Fibroblast of skin of abdomen (primary cell): ENCODE measurements at places on chromosomes 1 and 21.

- DNase-seq, result no peak
Observed at GRCh38 chr1:201619513-201619912, 80.6 kb downstream of the NAV1 start.

DNA sequence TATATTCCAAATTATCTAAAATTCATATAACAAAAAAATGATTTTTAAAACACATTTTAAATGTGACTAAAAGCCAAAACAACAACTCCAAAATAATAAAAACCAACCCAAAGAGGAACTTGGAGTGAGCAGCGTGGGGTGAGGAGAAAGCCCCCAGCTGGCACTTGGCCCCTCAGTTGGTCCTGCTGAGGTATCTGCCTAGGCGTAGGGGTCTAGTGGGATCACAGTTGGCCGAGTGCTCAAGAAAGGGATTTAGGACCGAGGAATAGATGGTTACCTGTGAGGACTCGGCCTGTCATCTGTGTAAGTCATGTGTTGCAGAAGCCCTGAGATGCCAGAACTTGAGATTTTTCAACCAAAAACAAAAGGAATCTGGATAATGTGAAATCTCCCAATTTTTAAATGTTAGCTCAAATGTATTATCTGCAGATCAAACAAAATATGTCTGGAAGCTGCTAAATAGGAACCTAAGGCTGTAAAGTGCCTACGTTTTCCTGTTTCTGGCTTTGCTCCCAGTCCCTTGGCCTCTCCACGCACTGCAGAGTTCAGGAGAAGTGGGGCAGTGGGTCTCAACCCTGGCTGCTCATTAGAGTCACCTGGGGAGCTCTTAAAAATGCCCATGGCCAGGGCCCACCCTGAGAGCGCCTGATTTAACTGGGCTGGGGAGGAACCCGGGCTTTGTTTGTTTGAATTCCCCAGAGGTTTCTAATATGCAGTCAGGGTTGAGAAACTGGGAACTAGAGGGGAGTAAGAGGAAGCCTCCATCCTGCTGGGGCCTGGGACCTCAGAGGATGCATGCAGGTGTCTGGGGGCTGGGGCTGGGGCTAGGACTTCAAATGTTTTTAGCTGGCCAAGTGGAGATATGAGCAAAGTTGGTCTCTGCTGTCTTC, 38.5 kb upstream of the LDLRAP1 start:
- DNase-seq, result peak; percentile 78

DNA sequence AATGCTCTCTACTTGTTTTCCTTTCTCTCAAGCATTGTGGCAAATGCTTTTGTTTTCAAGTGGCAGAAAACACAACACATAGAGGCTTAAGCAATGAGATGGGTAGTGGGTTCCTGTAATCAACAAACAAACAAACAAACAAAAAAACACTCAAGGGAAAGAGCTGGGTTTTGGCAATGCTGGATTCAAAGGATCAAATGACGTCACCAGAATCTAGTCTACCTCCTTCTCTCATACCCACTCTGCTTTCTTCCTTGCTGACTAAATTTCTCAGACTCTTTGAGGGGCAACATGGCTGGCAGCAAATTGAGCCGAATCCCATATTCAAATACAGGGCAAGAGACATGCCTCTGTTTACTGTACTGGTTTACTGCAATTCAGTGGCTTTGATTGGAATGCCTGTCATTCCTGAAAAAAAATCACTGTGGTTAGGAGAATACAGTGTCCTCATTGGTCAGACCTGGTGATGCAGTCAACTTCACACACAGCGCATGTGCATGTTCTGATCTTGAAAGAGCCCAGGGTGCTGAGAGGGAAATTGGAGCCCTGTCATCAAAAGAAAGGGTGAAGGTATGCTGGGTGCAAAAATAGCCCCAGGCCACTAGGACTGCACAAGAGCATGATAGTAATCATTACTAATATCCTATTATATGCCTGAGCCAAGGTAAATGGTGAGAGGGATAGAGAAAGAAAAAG, 356.2 kb downstream of the KCTD3 start:
- peak; percentile 51 for DNase-seq

GRCh38 chr1:172585861-172586260, 52.9 kb downstream of the SUCO start:
- no peak for DNase-seq

GRCh38 chr1:11399250-11399649, 79.7 kb upstream of the DISP3 start:
- DNase-seq, result no peak

DNA sequence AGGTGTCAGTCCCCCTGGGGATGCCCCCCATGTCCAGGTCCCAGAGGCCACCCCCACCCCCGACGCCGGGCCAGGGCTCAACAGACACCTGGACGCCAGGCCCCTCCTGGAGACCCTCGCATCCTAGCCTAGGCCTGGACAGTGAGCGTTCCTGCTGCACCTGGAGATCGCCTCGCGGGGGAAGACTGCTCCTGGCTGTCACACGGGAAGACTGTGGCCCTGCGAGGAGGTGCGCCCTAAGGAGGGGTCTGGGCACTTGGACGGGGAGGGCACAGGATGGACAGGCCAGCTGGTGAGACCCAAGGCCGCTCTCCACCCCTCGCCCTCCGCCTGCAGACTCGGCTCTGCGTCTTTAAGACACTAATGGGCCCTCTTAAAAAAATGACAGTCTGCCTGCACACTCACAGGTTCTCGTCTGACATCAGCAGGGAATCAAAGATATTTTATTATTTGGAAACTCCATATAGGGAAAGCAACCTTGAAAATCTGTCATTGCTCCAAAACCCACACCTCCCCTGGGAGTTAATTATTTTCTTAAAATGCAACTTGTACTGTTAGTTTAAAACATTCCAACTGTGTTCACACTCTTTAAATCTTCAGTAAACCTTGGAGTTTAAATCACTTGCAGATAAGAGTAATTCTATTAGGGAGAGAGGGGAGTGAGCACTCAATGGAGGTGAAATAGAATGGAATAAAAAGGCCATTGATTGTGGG, 45.6 kb upstream of the ACTRT2 start:
- DNase-seq, result no peak

DNA sequence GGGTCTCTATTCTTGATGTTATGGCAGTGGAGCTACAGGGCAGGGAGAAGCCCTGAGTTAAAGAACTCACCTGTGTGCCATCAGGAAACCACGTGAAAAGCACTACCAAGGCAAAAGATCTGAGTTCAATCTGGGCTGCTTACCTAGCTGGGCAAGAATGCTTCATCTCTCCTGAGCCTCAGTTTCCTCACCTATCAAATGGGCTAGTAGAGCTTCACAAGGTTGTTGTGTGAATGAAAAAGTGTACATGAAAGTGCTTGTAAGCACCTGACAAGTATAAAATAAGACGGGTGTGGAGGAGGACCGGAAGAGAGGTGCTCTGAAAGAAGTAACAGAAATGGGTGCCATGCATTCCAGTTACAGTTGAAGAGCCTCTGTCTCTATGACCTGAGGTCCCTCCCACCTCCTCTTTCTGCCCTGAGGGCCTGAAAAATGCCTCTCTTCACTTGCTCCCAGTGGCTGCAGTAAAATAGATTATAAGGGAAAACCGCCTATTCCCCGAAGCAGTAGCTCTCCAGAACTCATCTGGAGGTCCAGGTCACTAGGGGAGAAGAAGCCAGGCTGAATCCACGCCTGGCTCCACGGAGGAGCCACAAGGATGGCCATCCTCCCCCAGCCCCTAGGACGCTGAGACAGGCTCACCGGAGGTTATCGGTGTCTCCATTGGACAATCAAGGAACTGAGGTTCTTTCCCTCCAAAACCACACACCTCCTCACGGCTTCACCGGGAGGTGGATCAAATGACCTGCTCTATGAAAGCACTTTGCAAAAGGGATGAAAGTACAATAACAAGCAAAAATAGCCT, 1.4 kb downstream of the GPR161 start:
- no peak for DNase-seq

- DNase-seq, result no peak
Observed at GRCh38 chr1:156064615-156065014, 3.7 kb downstream of the RAB25 start.

DNA sequence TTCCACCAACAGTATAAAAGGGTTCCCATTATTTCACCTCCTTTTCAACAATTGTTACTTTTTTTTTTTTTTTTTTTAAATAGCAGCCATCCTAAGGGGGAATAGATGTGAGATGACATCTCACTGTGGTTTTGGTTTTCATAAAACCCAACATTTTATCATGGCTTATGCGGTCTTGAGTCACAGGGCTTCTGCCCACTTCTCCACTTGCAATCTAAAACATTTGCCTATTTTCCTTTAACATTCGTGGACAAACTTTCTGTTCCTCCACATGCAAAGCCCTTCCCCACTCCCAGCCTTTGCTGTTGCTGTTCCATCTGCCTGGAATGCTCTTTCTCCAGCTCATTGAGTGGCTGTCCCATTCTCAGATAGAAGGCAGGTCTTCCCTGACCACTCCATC, 239.7 kb upstream of the KCNK2 start:
- DNase-seq, result peak; percentile 87

- DNase-seq, result no peak
Observed at GRCh38 chr21:19013916-19014315, 610.3 kb upstream of the TMPRSS15 start.

DNA sequence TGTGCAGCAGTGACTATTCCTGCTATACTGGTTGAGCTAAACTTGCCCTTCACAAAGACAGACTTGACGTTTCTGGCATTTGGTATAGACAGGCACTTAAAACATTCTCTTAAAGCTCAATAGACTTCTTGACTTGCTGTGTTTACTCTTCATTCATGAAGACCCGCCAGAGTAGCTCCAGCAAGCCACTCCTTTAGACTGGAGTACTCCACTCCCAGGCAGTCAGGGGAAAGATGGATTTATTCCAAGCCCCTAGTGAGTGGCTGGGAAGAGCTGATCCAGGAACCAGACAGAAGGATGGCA, 70.7 kb downstream of the EVA1C start:
- DNase-seq, result no peak

- no peak for DNase-seq
Observed at GRCh38 chr1:222627232-222627631, 9.3 kb downstream of the MIA3 start.

DNA sequence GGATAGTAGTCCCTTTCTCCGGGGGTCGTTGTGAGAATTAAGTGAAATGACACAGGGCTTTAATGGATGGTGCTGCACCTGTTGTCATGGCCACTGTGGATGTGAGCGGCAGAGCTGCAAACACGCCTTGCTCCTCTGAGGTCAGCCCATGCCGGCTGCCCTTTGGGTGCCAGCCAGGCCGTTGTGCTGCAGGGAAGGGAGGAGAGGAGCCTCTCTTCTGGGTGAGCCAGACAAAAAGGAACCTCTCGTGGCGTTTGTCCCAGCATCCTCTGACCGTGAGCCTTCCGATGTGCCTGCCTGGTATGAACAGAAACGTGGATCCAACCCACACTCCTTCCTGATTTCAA, 383.0 kb upstream of the VAMP3 start:
- DNase-seq, result no peak

DNA sequence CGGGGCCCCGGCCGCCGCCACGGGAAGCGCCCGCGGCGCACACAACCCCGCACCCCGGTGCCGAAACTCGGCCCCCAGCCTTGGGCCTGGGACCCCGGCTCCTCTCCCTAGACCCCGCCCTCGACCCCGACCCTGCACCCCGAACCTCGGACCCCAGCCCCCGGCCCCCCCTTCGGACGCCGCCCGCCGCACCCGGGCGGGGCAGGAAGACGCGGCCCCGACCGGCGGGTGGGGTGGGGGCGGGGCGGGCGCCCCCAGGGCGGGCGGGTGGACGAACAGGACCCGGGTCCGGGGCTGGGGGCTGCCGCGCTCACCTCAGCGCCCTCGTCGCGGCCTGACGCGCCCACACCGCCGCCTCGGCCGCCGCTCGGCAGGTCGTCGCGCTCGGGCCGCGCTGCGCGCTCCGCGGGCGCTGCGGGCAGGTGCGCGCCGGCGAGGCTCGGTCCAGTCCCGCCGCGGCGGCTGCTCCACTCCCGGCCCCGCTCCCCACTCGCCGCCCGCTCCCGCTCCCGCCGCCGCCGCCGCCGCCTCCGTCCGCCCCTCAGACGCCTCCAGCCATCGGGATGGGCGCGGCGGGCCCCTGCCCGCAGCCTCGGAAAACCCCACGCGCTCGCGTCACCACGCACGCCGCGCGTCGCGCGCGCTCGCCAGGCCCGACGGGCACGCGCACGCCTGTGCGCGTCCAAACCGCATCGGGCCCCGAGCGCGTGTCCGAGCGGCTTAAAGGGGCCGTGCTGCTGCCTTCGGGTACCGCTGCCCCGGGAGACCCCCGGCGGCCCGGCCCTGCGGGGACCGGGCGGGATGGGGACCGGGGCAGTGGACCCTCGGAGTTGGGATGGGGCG, at the start of gene GNB1:
GNB1 (minus strand) TSS at position 582 of the 843 bp plus-strand sequence. CDS start 65,634 bp downstream, outside the sequence.
- DNase-seq, result peak; percentile 92

DNA sequence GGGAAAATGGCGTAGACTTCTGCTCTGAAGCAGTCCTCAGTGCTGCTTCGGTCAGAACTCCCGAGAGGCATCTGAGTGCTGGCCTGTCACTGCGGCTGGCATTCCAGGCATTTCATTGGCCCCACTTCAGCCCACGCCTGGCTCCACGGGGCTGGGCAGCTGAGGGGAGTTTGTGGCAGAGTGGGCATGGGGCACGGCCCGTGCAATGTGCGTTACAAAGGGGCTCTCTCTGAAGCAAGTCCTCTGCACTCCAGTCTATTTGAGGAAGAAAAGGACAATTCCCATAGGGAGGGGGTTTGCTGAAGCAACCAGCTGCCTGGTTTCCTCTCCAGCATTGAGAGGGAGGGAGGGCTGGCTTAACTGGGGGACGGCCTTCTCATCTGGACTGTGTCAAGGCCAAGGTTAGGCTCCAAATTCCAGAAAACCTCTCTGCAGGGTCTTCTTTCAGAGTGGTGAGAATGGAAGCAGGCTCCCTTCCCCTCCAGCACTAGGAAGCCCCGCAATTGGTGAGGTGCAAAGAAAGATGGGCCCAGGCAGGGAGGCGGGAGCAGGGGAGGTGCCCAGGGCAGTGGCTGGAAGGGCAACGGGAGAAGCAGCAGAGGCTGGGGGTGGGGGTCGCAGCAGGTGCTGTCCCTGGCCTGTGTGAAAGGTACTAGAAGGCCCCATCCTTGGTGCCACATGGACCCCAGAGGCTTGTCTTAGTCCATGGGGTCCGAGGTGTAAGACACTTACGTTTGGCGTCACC, 21.1 kb upstream of the GPR157 start:
- no peak for DNase-seq

DNA sequence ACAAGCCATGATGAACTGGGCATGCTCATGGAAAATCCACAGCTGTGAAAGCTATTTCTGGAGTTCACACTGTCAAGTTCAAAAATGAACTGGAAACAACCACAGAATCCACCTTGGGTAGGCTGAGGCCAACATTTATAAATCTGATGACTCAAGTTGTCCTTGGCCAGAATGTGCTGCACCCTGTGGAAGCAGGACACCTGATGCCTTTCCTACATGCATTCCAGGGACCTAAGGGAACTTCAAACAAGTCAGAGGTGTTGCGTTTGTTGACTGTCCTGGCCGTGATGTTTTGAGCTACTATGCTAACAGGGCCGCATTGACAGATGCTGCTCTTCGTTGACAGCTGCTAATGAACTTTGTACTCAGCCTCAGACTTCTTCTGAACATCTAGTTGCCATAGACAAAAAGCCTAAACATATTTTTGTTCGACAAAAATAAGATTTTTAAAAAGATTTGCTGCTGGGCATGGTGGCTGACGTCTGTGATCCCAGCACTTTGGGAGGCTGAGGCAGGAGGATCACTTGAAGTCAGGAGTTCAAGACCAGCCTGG, 127.9 kb upstream of the SLC45A1 start:
- DNase-seq, result no peak

GRCh38 chr1:206924592-206925105, 2.9 kb upstream of the FCMR start:
- no peak for DNase-seq
